Hematopoietic multipotent progenitor cell treated with erythropoietin and hydrocortisone succinate and interleukin-3 and kit ligand, for 6 days (in vitro differentiated cells): ENCODE measurements at places on chromosomes 1 and 21.

DNA sequence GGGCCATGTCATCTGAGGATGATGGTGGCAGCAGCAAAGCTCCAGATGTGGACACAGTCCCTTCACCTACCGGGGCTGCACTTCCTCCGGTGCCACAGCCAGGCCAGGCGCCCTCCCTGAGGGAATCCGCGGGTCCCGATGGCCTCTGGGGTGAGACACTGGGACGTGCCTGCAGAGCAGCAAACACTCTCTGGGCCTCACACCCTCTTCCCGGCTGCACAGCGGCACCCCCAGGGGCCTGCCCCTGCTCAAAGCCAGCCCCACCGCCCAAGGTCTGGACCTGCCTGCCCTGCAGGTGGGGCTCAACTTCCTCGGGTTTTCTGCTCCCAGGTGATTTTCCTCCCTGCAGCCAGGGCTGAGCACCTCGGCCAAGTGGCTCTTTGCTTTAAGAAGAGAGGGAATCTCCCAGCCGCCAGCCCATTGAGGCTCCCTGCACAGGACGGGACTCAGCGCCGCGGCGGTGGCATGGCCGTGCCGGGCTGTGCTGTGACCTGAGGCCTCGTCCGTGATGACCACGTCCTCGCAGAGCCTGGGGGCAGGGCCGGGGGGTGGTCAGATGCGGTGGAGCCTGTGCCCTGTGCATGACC is 21.3 kb upstream of the COL18A1 start:
- DNase-seq = no peak

DNA sequence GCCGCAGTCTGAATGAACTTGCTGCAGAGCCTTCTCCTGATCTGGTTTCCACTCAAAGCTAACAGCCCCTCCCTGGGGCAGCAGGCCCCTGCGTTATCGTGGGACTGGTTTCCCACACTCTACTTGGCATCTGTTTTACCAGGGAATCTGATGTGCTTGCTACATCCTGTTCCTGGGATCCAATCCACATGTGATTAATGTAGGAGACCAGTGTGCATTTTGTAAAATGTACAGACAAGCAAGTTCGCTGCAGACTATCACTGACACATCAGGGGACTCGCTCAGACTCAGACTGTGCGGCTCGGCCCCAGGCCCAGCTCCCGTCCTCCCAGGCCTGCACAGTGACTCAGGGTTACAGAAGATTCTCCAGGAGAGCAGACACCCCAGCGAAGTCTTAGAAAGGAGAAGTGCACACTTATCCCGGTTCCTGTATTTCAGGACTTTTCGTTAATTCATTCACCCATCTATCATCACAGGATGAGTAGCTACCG is 340.1 kb downstream of the MATN1 start:
- DNase-seq = no peak

DNA sequence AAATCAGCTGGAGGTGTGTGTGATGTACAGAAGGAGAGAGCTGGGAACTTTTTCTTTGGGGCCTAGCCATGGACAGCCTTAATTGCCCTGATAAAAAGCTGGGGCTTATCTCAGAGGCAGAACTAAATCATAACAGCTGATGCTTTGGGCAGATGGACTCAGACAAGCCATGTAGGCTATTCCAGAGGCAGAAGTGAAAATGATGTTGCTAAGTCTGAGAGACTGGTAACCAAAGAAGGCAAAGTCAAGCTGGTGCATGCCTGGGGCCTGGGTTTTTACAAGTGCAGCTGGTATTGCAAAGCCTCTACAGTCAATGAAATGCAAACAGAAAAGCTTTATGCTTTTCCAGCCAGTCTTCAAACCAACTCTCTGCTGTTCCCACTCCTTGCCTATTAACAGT is 39.0 kb upstream of the LMX1A start:
- DNase-seq = no peak

DNA sequence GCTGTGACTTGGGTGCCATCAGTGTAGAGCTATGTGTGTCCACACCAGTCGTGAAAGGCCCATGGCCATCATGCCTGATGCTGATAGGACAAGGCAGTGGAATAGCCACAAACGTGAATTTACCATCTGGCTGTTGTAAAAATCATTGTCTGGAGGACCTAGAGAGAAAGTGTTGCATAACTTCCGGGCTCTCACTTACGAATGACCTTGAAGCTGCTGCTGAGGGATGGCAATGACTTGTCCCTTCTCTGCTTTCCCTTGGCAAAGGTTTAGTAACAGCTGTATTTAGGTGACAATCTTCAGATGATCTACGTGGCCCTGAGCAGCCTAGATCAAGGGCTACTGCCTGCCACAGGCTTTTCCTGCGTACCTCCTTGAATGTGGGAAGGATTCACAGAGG is 5.8 kb downstream of the ATP1B1 start:
- DNase-seq = peak; percentile 46

DNA sequence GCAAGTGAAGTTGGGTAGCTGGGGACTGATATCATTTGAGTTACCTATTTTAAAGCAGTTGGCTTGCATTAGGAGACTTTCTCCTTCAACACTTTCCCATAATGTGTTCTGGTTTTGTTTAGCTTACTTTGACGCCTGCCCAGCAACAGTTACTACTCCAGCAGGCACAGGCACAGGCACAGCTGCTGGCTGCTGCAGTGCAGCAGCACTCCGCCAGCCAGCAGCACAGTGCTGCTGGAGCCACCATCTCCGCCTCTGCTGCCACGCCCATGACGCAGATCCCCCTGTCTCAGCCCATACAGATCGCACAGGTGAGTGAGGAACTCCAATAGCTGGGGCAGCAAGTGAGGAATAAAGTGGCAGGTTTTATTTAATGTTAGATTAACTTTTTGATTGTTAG is 144.3 kb downstream of the CD247 start:
- no peak for DNase-seq
